ENCODE measurements at places on chromosomes 13 and 19.

- no peak for DNase-seq
These were observed 16.5 kb upstream of the NDUFS7 start for GRCh38 chr19:1366899-1367870.

DNA sequence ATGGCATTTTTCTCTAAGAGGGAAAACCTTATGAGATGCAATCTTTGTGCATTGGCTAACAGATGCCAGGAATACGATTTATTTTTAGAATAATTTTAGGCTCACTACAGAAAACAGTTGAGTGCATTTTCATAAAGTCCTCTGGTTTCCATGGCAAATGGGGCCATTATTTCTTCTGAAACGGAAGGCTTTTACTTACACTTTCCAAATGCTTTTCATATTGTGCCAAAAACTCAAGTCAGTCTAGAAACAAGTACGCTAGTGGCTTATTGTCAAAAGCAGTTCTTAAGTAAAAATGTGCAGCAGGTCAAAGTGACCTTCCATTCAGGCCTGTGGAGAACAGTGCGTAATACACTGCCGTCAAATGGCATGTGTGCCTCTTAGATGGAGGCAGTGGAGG, 628.7 kb downstream of the EFNB2 start:
- DNase-seq: no peak

DNA sequence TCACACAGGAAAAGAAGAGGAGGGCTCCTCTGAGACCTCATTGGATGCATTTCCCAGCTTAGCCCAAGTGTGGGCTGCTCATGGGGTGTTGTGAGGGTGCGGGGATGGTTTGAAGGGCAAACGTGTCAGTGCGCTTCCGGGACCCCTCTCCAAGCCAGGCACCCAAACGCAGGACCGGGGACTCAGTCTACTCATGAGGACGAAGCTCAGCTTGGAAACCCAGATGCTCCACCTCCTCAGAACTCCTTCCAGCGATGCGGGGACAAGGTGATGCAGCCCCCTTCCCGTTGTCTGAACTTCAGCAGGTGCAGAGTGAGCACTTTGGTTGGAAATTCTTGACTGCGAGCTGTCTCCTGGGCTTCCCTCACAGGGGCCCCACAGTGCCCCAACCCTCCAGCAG, 33.1 kb upstream of the MTIF3 start:
- DNase-seq: no peak

- DNase-seq: no peak
These were observed 29.7 kb upstream of the KL start for GRCh38 chr13:32986552-32986951.

Data from D721Med (cell line).